ENCODE measurements at places on chromosomes 6 and 20.

DNA sequence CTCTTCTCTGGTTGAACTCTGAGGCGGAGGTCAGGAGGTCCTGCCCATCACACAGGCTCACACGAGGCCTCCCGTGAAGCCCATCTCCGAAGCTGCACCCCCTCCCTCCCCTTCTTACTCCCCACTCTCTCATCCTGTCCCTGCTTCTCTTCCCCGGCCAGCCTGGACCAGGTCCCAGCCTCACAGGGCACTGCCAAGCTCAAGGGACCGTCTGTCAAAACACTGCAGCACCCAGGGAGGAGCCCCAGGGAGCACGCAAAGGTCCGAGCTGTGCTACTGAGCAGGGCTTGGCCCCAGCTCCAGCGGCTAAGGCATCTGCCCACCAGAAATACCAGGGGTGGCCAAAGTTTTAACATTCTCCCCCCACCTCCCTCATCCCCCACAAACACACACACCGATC is 70.0 kb downstream of the PSMG4 start:
- no peak for DNase-seq

- DNase-seq, result no peak
Measured at GRCh38 chr6:45697605-45698004, 318.1 kb downstream of the CLIC5 start.

GRCh38 chr6:34562350-34562749 is 6.2 kb upstream of the SPDEF start:
- no peak for DNase-seq

- DNase-seq, result no peak
Measured at GRCh38 chr6:107267634-107268033, 152.3 kb upstream of the BEND3 start.

- no peak for DNase-seq
Measured at GRCh38 chr20:23970049-23970448, 18.5 kb downstream of the GGTLC1 start.

- no peak for DNase-seq
Measured at GRCh38 chr6:119308991-119309657, 40.4 kb downstream of the MAN1A1 start.

DNA sequence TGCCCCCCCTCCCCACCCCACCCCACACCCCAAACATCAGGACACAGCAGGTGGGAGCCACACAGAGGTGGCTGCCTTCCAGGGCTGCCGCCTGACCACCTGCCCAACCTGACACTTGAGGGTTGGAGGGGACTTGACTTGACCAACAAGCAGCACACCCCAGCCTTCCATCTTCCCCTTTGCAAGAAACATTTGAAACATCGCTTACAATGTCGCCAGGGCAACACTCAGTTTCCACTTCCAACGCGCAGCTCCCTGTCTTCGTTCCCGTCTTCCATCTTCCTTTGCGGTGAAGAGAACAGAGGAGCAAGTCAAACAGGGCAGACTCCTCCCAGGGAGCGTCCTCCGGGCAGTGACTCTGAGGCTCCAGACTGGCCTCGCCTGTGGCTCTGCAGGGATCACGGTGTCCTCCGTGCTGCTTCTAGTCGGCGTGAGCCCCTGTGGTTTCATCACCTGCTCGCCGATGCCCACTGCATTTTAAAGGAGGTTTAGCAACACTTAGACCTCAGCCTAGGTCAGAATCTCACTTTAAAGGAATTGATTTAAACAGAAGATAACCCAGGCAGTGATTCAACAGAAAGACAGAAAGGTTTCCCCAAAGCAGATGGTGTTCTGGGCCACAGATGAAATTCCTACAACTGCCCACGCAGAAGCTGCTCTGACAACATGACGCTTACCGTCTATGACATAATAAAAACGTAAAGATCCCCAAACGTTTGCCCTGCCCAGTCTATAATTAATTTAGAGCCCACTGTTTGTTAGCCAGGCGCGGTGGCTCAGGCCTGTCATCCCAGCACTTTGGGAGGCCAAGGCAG is 130.8 kb downstream of the TAF4 start:
- peak; percentile 34 for DNase-seq

- DNase-seq, result no peak
Measured at GRCh38 chr6:158409451-158409850, 97.2 kb downstream of the TULP4 start.

DNA sequence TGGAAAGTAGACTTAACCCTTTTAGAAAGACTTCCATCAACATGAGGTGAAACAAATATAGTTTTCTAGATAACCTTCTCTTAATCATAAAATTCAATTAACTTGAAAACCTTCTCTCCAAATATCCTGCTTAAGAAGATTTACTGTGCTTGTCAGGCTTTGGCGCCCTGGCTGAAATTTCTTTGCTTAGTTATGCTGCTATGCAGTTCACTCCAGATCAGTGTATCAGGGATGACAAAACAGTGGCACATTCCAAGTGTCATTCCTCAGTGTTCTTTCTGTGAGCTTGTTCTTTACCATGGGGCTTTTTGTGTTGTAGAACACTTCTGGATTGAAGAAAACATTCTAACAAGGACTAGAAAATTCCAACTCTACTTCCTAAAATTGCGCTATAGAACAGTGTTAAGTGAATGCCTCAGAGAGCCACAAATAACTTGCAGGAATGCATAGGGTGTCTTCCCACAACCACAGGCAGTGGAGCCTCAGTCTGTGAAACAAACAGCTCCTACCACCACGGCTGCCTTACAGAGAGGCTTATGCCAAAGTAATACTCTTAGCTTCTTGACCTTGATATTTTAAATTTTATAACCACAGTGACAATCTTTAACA is 443.6 kb downstream of the CDC5L start:
- DNase-seq, result peak; percentile 69

GRCh38 chr20:37624963-37625362 is 68.9 kb upstream of the CTNNBL1 start:
- DNase-seq, result no peak

DNA sequence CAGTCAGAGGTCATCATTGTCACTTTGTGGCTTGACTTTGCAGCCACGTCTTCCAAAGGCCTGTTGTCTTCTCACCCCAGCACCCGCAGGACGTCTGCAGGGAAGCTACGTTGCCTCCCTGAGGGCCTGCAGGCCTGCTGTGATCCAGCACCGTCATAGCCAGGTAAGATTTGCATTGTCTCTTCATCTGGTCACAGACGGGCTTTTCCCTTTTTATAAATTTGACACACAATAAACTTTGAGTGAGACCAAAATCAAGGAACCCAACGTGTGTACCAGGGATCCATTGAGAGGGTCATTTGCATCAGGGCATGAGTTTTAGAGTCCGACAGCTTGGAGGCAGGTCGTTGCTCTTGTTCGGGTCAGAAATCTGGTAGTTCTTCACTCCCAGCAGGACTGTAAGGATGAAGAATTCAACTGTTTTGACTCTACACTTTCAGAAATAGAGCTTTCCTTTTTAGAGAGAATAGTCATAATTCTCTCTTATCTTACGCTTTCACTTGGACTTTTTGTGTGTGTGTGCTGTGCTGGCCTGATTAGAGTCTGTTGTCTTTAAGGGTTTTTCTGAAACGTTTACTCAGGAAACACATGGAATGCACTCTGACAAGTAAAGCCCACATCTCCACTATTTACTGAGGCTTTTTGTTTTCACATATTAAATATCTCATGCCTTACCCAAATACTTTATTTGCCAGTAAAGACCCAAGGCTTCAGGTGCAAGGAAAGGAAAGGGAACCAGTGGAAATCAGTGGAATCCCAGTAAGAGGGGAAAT is 177.2 kb upstream of the TAB2 start:
- peak; percentile 90 for DNase-seq

GRCh38 chr20:18852318-18852717 is 38.7 kb downstream of the SCP2D1 start:
- no peak for DNase-seq

- DNase-seq, result no peak
Measured at GRCh38 chr6:37615564-37616340, 81.9 kb downstream of the MDGA1 start.

GRCh38 chr20:271528-271927 is 14.0 kb downstream of the DEFB132 start:
- DNase-seq, result no peak

- DNase-seq, result no peak
Measured at GRCh38 chr6:134734312-134734869, 215.5 kb downstream of the ALDH8A1 start.

- DNase-seq, result no peak
Measured at GRCh38 chr6:33770124-33770832, 18.7 kb downstream of the LEMD2 start.

GRCh38 chr6:10351791-10352190 is 63.1 kb downstream of the TFAP2A start:
- no peak for DNase-seq

GRCh38 chr6:88914895-88915598 is 48.4 kb downstream of the RNGTT start:
- DNase-seq, result no peak

DNA sequence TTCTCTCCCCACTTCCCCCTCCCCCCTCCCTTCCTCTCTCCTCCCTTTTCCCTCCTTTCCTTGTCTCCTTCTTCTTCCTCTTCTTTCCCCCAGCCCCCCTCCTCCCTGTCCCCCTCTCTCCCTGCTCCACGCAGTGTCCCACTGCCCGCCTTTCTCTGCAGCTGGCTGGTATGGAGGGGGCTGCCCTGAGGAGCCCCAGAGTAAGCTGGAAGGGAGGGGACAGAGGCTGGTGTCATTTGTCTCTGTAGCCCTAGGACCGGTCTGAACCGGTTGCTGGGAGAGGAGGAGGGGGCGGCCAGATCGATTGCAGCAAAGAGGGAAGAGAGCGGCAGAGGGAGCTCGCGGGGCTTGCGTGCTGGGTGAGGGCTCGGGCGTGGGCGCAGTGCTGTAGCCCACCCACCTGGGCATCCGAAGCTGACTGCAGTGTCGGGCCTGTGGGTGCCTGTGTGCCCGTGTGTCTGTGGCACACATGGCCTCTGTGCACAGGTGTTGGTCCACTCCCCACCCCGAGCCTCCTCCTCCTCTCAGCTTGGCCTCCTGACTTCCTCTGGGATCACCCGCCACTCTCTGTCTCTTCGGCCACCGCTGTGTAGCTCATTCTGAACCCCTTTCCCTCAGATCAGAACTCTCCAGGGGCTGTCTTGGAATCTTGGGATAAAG is 50.6 kb downstream of the SRC start:
- no peak for DNase-seq

GRCh38 chr6:19032591-19033295 is 645.6 kb downstream of the RNF144B start:
- DNase-seq, result no peak

GRCh38 chr20:52209154-52209571 is 17.6 kb upstream of the ZFP64 start:
- DNase-seq, result no peak

DNA sequence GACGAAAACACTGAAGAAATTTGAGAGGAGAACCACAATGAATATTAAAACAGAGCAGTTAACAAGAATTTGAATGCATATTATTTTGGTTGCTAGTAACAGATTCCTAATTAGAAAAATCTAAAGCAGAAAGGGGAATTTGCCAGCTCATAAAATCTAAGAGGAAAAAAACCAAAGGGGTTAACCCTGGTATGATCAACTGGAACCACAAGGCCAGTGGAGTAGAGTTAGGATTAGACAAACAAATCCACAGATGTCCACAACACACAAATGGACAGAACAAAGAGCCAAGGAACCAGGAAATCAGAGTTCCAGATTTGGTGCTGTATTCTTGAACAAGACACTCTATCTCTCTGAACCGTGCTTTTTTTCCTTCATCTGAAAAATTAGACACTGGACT is 195.0 kb downstream of the TASP1 start:
- no peak for DNase-seq

DNA sequence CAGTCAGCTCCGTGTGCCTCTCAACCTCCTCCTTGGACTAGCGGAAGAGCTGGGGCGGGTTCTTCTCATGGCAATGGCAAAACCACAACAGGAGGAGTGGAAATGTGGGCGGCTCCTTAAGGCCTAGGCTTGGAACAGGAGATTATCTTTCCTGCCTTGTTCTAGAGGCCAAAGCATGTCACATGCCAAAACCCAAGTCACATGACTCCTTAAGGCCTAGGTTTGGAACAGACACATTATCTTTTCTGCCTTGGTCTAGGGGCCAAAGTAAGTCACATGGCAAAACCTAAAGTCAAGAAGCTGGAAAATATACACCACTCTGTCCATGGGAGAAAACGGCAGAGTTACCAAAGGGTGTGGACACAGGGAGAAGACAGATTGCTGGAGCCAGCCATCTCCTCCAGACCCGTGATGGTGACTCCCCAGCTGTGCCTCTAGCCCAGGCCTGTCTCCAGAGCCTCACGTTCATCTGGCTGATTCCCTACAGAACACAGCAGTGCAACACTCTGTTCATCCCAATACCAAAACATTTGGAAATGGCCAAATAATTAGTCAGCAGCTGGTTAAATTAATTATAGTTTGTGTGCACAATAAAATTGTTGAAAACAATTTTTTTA is 34.2 kb downstream of the ANKRD60 start:
- no peak for DNase-seq

All from trophoblast cell (in vitro differentiated cells and primary cell).